ENCODE measurements at places on chromosomes 7 and 10.
A peak's percentile ranks its signal among the peaks of the same experiment; 100 is the strongest.

DNA sequence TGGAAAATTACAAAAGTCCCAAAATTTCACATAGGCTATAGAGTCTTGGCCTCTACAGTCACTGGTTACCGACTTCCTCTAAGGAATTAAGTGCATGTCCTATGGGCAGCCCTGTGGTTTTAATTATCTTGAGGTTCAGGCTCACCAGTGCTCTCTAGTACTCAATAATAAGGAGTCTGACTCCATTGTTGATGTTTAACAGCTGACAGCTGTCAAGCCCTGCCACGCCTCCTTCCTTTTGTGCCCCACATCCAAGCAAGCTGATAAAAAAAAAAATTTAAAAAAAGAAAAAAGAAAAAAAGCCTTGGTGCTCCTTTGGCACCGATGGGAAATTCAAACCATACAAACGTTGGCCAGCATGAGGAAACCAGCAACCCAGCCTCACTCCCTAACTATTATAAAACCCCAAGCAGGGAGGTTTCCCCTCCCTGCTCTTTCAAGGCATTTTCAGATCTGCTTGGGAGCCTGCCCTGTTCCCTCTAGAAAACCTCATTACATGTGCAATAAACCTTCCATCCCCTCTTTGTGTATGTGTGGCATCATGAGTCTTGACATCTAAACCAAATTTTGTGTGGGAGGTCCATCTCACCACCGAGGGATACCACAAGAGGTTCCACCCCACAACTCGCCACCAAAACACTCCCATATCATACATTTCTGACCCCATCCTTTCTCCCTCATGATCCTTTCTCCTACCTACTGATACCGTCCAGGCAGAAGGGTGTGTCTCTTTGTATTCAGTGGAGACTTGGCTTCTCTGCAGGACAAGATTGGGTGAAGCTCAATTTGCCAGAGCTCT lies 70.9 kb upstream of the CCDC71L start:
- no peaks in the 10 kb centered on the region for H3K36me3 ChIP-seq
- H3K4me3 ChIP-seq, result no peak overlapping the region
- peaks cover 34% of the 10 kb centered on the region for H3K4me1 ChIP-seq
- H3K27ac ChIP-seq, result no peak overlapping the region
- no peaks in the 10 kb centered on the region for H3K27me3 ChIP-seq
- DNase-seq, result no peak

GRCh38 chr10:5666008-5666840 lies at the start of gene ASB13:
Gene ASB13 (minus strand): TSS chr10:5666595. CDS start chr10:5666551, 44 bp downstream.
- no peaks in the 10 kb centered on the region for H3K27me3 ChIP-seq
- H3K36me3 ChIP-seq, result no peaks in the 10 kb centered on the region
- peaks cover 10% of the 10 kb centered on the region for H3K4me1 ChIP-seq
- DNase-seq, result no peak
- peak within 1 kb of the TSS; percentile 61 for H3K27ac ChIP-seq

GRCh38 chr7:107262857-107263256 lies 94.1 kb downstream of the HBP1 start:
- H3K4me1 ChIP-seq, result peaks cover 12% of the 10 kb centered on the region
- H3K36me3 ChIP-seq, result no peaks in the 10 kb centered on the region
- DNase-seq, result no peak
- H3K27me3 ChIP-seq, result no peaks in the 10 kb centered on the region

- H3K4me3 ChIP-seq, result no peak overlapping the region
- H3K27me3 ChIP-seq, result no peaks in the 10 kb centered on the region
- peaks cover 62% of the 10 kb centered on the region for H3K4me1 ChIP-seq
- H3K27ac ChIP-seq, result peak overlapping the region; percentile 78
- DNase-seq, result no peak
These were observed 407.4 kb downstream of the KCNMA1 start for GRCh38 chr10:77230194-77230593.

GRCh38 chr7:114269714-114270113 lies 144.9 kb upstream of the FOXP2 start:
- H3K27me3 ChIP-seq, result no peaks in the 10 kb centered on the region
- no peak overlapping the region for H3K4me3 ChIP-seq

- no peaks in the 10 kb centered on the region for H3K36me3 ChIP-seq
- no peak overlapping the region for H3K4me3 ChIP-seq
- H3K4me1 ChIP-seq, result no peaks in the 10 kb centered on the region
These were observed 147.5 kb upstream of the CHST15 start for GRCh38 chr10:124240839-124241291.

GRCh38 chr7:12369756-12370155 lies 33.9 kb downstream of the VWDE start:
- H3K4me1 ChIP-seq, result no peaks in the 10 kb centered on the region
- H3K4me3 ChIP-seq, result no peak overlapping the region
- H3K27ac ChIP-seq, result no peak overlapping the region
- H3K27me3 ChIP-seq, result peaks cover 23% of the 10 kb centered on the region
- DNase-seq, result no peak

GRCh38 chr10:6400331-6400730 lies 179.7 kb downstream of the PRKCQ start:
- H3K27me3 ChIP-seq, result peaks cover 8% of the 10 kb centered on the region
- no peak for DNase-seq
- no peak overlapping the region for H3K4me3 ChIP-seq
- H3K4me1 ChIP-seq, result peaks cover 36% of the 10 kb centered on the region

GRCh38 chr10:96360766-96361165 lies 2.0 kb upstream of the OPALIN start:
- H3K27me3 ChIP-seq, result peaks cover 25% of the 10 kb centered on the region
- H3K4me3 ChIP-seq, result no peak overlapping the region
- H3K27ac ChIP-seq, result no peak overlapping the region
- no peaks in the 10 kb centered on the region for H3K36me3 ChIP-seq
- no peak for DNase-seq

Data from chondrocyte (in vitro differentiated cells).